ENCODE measurements at places on chromosomes 6 and 20. TPM values are rescaled to one million over a fixed set of nuclear protein-coding genes. Genes with fewer than 3 reads are reported as not detected.

DNA sequence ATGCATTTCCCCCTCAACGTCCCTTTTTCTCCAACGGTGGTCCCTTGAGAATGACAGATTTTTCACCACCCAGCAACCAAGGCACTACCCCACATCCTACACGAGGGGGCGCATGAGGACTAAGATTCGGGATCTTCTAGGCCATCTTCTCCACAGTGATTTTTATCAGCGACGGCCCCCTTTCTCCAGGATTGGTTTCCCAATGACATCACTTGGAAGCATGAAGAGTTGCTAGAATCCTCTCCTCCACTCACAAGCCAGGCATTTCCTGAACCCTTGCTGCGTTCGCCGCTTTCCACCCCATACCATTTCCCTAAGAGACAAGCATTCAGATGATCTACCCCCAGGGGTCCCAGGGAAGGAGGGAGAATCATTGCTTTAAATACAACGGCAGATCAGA is 252.0 kb downstream of the HIVEP2 start:
- DNase-seq: no peak

The ME1 gene
- 1.6 TPM for polyA plus RNA-seq

- no peak for DNase-seq
Observed at GRCh38 chr20:9886227-9886626, 47.4 kb upstream of the PAK5 start.

GRCh38 chr20:2603816-2604505 is 48.5 kb upstream of the NOP56 start:
- DNase-seq: no peak

The MAP7 gene
- 0.28 TPM for polyA plus RNA-seq

DNA sequence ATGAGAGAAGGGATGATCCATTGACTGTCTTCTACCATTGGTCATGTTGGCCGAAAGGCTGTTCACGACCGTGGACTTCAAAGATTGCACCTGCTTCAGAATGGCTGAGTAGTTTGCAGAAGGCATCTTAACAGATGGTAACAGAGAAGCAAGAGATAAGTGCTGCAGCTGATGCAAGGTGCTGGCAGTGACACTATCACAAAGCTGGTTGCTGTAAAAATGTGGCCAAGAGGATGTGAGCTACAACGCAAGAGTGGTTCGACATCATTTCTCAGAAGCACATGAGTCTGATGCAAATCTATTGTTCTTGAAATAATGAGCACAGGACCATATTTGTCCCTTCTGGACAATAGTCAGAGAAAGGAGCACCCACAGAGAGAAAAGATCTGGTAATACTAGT is 27.0 kb upstream of the ANKEF1 start:
- DNase-seq: no peak

DNA sequence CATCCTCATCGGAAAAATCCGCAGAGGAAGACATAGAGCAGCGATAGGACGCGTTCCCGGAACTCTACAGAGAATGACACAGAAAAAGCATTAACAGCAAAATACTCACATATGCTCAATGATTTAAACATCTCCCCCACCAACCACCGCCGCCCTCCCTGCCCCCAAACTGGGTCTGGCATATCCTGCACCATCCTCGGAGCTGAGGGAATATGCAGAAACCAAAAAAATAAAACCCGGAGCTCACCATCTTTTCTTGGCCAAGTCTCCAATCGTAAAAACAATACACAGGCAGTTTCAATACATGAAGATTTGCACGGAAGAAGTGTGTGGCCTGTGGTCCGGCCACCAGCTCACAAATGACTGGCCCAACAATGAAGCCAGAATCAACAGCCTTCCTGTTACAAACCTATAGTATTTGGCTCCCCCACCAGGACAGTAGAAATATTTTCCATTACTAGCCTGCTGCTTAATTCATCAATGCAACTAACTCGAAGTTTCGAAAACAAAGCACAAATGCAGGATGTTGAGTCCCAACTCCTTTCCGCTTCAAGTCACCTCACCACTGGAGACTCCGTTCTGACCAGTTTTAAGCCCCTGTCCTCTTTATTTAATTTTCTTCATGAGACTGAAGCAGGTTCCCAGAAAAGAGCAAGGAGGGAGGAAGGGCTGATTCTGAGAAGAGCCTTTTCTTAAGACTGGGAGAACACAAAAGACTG is 103.2 kb upstream of the BEND6 start:
- peak; percentile 82 for DNase-seq

- DNase-seq: no peak
Observed at GRCh38 chr6:71203206-71203605, 85.4 kb upstream of the OGFRL1 start.

DNA sequence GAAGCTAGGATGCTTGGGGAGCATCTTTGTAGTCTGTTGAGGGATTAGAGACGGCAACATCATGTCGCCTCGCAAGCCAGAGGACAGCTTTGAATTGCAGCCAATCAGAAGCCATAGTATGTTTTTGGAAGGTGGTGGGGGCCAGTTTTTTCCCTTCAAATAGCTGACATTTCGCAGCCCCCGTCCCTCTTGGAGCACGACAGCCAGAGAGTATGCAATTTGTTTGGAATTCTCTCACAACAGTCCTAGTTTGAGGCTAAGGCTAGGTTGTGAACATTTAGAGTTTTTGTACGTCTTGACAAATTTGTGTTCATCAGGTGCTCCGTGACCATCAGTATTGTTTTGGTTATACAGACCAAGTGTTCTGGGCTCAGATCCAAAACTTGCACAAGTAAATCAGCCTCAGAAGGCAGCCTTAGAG is 83.3 kb downstream of the PLCB1 start:
- DNase-seq: peak; percentile 52

The FAM83B gene
- not detected for polyA plus RNA-seq

DNA sequence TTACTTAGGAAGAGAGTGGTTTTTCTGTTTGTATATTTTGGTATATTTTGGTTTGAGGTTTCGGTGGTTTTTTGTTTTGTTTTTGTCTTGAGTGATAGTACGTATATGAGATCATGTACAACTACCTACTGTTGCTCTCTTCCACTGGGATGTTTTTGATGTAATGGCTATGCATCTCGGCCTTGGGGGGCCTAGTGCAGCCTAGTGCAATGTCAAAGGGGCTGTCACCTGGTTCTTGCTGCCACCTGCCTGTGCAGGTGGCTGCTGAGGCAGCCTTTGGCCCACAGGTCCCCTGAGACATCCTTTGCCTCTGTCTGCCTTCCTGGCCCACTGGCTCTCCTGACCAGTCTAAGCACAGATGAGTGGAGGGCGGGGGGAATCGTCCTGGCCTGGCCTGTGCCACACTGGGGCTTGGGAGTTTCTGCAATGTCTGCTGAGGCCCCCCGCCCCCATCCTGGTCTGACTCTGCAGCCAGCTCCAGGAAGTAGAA is 546.6 kb downstream of the CD83 start:
- no peak for DNase-seq

GRCh38 chr6:25315194-25316177 is 36.3 kb downstream of the CARMIL1 start:
- no peak for DNase-seq

DNA sequence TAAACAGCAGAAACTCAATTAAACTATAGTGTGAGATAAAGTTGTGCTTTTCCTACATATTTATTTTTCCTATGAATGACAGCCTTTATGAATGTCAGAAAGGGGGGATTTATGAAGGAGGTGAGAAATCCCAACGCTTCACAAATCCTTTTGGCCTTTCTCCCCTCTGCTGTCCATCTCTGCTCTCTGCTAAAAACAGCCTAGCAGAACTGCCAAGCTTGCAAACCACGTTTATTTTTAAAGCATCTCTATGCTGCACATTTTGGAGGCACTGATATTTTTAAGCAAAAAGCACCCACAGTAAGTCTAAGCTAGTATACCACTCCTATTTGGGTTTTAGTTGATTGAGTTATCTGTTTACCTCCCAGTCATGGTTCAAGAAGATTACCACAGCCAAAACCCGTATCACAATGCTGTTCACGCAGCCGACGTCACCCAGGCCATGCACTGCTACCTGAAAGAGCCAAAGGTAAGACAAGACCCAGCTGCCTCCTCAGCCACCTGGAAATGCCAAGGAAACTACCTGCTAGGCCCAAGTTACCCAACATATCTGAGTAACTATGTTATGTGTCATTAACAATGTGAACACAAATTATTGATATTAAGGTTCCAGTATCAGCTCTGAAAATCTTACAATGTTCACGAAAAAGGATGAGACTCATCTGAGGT is 96.3 kb downstream of the MTFR2 start:
- no peak for DNase-seq

The NOP56 gene
- polyA plus RNA-seq: 153 TPM

DNA sequence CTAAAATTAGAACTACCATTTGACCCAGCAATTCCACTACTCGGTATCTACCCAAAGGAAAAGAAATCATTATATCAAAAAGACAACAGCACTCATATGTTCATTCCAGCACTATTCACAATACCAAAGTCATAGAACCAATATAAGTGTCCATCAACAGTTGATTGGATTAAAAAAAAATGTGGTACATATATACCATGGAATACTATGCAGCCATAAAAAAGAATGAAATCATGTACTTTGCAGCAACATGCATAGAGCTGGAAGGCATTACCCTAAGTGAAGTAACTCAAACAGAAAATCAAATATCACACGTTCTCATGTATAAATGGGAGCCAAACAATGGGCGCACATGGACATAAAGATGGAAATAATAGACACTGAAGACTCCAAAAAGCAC is 163.3 kb downstream of the DST start:
- no peak for DNase-seq

- DNase-seq: no peak
Observed at GRCh38 chr6:4291453-4292403, 156.4 kb upstream of the ECI2 start.

DNA sequence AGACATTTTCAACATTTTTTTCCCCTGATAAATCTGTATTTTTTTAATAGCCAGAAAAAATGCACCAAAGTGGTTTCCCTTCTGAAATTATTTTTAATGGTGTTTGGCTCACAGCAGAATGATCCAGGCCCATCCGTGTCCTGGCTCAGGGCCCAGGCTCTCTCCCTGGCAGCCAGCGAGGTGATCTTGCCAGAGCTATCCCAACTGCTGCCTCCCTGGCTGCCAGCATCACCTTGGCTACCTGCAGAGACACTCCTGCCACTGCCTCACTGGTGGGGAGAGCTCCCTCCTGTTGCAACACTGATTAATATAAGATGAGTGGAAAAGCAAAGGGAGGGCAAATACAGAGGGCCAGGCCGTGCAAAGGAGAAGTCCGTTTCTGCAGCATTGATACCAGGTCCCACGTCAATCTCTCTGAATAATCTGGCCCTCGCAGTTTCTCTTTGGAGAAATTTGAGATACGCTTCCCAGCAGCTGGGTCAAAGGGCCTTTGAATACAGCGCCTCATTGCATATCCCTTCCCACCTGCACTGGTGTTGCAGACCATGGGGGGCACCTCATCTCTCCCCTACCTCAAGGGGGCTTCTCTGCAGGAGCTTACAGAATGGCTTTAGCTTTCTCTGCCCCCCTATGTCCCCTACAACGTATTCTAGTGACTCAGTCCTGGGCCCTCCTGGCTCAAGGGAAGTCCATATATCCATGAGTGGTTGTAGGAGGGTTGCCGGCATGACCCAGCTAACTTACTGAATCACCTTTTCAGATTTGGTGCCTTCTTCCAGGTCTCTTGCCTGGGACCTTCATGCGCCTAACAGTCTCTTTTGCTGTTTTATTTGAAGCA is 12.8 kb upstream of the DSTN start:
- no peak for DNase-seq

The PACSIN1 gene
- 1.1 TPM for polyA plus RNA-seq

The TBXT gene
- not detected for polyA plus RNA-seq

The LAMA5 gene
- polyA plus RNA-seq: 58.4 TPM

Measured in forelimb muscle (tissue), 1 donor.